ENCODE measurements at places on chromosomes 12 and 14.

- peak; percentile 67 for DNase-seq
These were observed 80.6 kb downstream of the APAF1 start for GRCh38 chr12:98725476-98726247.

GRCh38 chr14:60965402-60965801 is 15.5 kb downstream of the TRMT5 start:
- DNase-seq, result no peak

- DNase-seq, result no peak
These were observed 60.0 kb downstream of the TTC6 start for GRCh38 chr14:37655418-37655817.

DNA sequence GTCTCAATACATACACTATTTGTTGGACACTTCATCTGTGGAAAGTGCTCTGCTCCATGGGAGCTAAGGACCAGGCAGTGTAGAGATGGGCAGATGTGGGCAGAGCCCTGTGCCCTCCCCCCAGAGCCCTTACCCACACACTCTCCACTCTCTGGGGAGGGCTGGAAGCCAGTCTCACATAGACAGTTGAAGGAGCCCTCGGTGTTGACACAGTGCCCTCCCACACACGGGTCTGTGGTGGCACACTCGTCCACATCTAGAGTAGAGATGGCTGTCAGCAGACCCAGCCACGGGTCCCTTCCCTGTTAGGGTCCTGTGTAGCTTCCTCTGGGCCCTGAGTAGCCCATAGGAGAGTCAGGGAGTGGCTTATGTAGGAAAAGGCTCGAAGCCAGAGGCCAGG is 14.3 kb downstream of the ISCA2 start:
- DNase-seq, result no peak

- DNase-seq, result no peak
These were observed 29.7 kb downstream of the FRMD6 start for GRCh38 chr14:51681411-51681810.

GRCh38 chr12:75599061-75599460 is 87.7 kb upstream of the KRR1 start:
- DNase-seq, result no peak

- no peak for DNase-seq
These were observed 417.7 kb downstream of the TMEM121 start for GRCh38 chr14:105943973-105944602.

GRCh38 chr14:43647302-43647701 is 859.8 kb downstream of the FSCB start:
- no peak for DNase-seq

DNA sequence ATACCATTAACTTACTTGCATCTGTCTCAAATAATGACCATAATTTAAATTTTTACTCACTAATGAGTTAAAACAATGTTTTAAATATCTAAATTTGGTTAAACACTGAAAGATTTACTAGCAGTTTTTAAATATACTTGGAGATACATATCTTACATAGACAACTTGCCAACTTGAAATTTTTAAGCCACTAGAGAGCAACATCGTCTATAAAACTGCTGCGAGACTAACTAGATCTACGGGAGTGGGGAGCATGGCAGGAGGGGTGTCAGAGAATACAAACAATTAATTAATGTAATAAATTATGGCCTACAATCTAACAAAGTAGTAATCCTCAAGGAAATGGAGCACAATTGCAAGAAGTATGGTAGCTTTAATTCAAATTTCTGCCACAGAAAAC is 120.4 kb downstream of the LRRIQ1 start:
- no peak for DNase-seq

- peak; percentile 76 for DNase-seq
These were observed 1.3 kb downstream of the GPR137C start for GRCh38 chr14:52553671-52554575.

DNA sequence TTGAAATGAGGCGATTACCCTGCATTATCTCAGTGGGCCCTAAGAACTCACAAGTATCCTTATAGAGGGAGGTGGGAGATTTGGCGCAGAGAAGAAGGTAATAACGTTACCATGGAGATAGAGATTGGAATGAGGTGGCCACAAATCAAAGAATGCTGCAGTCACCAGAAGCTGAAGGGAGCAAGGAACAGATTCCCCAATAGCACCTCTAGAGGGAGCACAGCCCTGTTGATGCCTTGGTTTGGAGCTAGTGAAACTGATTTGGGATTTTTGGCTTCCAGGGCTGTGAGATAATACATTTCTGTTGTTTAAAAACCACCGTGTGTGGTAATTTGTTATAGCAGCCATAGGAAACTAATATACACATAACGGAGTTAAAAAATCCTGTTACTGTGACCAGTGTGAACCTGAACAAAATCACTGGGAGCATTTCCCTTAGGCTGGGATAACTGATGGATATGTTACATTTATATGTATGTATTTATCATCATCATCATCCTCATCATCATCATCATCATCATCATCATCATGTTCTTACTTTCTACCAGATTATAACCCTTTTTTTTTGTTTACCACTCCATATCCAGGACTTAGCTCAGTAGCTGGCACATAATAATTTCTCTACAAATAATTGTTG is 100.3 kb downstream of the LIN7A start:
- DNase-seq, result no peak
